ENCODE measurements at places on chromosomes 6 and 20.
A peak's percentile ranks its signal among the peaks of the same experiment; 100 is the strongest.

DNA sequence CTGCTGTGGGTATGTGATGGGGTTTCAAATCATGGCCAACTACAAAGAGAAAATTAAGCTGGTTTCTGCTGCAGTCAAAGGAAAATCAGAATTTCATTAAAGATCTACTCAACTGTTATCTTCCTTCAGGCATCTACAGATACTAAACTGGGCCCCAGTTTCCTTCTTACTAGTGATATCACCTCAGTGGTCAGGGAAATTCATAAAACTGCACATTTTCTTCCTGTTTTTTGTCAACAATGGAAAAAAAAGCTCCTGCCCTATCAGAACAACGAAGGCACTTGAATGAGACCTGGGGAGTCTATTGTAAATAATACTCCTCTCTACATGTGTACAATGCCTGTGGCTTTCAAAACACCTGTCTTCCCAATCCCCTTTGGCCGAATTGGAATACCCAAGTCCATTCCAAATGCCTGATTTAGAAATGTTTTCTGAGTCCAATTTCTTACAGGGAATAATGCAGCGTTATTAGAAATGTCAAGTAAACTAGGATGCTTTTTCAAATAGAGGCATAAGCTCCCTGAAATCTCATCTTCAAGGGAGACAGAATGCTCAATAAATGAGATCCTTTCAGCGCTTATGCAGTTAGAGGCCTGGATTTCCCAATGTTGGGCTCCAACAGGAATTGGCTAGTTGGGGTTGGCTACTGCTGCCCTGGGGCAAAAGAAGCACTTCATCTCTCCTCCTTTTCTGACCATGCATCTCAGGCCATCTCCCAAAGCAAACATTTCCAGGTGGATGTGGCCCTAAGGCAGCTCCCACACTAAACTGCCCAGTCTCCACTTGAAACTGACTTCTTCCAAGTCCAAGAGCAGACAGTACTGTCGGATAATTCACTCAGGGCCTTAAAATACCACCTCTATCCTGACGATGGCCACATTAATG, 143.3 kb downstream of the NFATC2 start:
- DNase-seq = no peak

GRCh38 chr20:24468401-24469115, 871 bp upstream of the SYNDIG1 start:
- DNase-seq = no peak

DNA sequence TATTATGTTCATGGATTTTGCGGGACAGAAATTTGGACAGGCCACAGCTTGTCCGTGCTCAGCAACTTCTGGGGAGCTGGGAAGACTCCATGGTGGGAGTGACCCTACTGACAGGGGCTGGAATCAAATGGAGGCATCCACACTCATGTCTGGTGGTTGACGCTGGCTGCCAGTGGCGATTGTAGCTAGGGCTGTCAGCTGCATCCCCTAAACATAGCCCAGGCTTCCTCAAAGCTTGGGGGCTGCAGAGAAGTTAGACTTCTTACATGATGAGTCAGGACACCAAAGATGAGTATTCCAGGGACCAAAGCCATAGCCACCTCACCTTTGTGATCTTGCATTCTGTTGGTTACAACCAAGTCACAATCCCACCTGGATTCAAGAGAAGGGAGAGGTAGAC, 18.4 kb upstream of the FAM50B start:
- DNase-seq = no peak

DNA sequence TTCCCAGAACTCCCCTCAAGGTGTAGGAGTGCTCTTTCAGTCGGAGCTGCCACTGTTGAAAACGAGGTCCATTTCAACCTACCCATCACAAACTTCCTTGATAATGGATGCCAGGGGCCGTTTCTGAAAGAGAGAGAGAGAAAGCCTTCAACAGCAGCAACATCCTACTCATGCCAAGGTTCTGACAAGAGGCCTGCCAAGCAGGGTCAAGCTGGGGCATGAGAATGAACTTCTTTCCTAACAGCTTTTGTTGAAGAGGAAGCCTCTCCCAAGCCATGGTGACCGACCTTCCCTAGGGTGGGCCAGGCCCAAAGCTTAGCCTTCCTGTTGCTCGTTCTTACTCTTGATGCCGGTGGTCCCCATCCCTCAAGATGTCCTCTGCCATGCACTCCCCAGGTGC, 12.4 kb downstream of the ELMO2 start:
- DNase-seq = no peak

DNA sequence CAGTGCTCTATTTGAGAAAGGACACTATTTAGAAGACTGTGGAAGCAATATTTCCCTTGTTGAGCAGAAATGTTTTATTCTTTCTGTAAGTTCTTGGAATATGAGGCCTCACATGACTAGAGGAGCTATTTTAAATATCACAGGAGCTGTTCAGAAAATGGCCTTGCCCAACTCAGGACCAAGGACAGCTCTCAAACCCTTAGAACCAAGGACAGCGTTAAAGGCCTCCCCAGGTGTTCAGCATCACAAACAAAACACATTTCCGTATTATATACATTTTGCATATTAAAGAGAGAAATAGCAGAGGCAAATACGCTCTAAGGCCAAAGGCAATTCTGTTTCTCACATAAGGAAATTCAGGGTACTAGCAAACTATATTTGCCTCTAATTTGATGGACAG, 631.4 kb downstream of the CDH26 start:
- peak; percentile 1 for DNase-seq

DNA sequence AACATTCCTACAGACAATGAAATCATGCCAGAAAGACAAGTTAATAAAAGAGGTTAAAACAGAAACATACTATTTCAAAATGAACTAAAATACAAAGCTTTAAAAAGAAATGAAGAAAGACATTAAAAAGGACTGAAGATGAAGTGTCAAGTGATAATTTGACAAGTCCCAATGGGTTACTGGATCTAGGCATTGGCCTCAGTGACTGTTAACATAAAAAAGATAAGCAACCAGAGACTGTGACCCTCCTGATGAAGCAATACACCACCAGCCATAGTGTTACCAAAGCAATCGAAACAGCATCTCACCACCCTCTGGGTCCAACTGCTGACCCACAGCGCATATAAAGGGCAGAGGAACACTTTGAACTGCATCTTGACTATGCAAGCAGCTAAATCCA, 130.3 kb downstream of the FIG4 start:
- no peak for DNase-seq

GRCh38 chr6:133040094-133040802, 200.9 kb upstream of the EYA4 start:
- DNase-seq = no peak

DNA sequence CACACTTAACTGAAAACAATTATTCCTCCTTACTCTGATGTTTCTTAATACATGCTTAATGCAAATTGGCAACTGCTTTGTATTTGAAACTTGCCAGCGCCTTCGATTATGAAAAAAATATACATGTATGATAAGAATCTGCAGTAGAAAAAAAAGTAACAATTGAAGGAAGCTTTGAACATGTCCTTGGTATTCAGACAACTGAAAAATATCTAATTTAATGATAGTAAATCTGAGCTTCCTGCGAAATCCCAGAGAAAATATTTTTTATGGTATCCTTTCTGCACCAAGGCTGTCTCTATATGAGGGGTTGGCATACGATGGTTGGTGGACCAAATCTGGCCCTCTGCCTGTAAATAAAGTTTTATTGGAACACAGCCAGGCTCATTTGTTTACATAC, 186.2 kb downstream of the HDGFL1 start:
- DNase-seq = no peak

All from KG1 (cell line).